ENCODE measurements at places on chromosomes 11 and 22.
A peak's percentile ranks its signal among the peaks of the same experiment; 100 is the strongest.

GRCh38 chr11:133922078-133922870, 34.5 kb downstream of the IGSF9B start:
- DNase-seq: no peak

DNA sequence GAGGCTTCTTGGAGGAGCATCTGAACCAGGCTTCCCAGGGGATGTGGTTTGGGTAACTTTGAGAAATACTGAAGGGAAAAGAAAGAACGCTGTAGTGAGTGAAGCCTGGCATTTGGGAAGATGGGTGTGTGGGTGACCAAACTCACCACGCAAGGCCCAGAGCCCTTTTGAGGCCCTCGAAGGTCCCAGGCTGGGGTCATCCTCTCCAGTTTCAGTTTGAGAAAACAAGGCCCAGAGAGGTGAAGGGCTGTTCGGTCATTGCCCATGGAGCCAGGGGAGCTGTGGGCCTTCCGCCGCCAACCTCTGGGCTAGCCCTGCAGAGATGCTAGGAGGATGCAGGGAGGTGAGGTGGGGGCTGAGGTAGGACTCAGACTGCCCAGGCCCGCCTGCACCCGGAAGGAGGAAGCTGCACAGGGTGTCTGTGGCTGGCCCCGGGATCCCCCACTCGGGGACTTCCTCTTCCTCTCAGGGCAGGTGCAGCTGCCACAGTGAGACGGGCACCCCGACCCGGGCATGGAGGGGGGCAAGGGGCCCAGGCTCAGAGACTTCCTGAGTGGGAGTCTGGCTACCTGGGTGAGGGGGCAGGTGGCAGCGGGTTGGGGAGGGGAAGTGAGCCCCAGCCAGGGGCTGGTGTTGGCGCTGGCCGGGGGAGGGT, at the start of gene CCDC88B:
Gene CCDC88B, plus strand, starts transcription at position 451 of the 655 bp plus-strand sequence. Its CDS starts 63 bp downstream, at position 514.
- DNase-seq: no peak

GRCh38 chr22:45994491-45995404, 17.8 kb upstream of the WNT7B start:
- DNase-seq: peak; percentile 62

DNA sequence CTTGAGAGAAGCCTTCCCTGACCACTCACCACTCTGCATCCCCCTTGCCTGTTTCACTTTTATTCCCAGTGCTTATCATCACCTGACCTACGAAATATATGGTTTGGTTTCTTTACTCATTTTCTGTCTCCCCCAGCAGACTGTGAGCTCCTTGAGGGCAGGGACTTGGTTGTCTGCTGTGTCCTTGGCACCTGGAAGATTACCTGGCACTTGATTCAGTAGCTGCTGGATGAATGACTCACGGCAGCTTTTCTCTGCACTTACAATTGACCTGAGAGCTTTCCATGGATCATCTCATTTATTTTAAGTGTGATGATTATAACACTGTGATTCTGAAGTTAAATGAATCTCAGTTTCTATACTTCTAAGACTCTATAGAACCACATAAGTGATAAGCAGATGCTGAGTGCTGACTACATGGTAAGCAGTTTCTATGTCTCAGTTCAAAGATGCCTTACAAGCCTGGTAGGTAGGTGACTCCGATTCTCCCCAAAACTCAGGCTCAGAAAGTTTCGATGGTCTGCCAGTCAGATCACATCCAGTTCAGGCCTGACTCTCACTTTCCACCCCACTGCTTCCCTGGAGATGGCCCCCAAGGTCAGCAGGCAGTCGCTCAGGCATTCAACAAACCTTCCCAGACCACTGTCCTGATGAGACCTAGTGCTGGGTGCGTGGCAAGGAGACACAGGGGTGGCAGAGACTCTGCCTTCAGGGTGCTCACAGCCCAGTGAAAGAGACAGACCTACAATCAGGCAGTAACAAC, 11.6 kb downstream of the IL2RB start:
- DNase-seq: no peak

GRCh38 chr22:33757041-33757801, 163.1 kb downstream of the LARGE1 start:
- no peak for DNase-seq

- no peak for DNase-seq
Measured at GRCh38 chr11:1871531-1871930, 18.6 kb downstream of the LSP1 start.

- DNase-seq: peak; percentile 68
Measured at GRCh38 chr11:57379732-57380131, 1.2 kb downstream of the PRG3 start.

- no peak for DNase-seq
Measured at GRCh38 chr22:31818481-31819392, 64.9 kb downstream of the DEPDC5 start.

DNA sequence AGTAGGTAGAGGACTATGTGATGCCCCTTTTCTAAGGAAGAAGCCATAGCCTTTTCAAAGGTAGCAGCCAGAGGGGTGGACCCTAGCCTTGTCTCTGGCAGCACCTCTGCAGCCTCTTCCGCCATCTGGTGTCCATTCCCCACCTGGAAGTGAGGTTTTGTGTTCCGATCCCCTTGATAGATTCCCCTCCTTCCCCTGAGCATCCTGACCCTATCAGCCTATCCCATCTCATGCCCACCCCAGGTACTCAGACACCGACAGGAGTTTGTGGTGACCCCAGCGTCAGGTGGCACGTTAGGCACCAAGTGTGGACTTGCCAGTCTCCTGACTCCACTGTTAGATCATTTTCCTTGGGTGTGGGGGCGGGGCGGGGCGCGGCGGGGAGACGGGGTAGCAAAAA, 398 bp upstream of the FAM89B start:
- no peak for DNase-seq

- peak; percentile 88 for DNase-seq
Measured at GRCh38 chr11:73980001-73980961, 2.4 kb downstream of the UCP2 start.

DNA sequence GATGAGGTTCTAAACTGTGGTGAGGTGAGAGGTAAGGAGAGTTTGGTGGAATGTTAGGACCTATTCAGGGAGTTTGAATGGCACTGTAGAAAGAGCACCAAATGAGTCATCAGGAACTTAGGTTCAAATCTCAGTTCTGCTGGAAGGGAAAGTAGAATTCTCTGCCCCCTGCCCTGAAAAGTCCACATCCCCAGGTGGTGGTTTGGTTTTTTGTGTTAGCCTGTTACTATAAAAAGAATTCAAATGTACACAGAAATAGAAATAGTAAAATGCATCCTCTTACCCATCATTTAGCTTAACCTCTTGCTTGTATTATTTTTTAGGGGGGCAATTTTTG, 20.2 kb downstream of the PPFIBP2 start:
- no peak for DNase-seq

DNA sequence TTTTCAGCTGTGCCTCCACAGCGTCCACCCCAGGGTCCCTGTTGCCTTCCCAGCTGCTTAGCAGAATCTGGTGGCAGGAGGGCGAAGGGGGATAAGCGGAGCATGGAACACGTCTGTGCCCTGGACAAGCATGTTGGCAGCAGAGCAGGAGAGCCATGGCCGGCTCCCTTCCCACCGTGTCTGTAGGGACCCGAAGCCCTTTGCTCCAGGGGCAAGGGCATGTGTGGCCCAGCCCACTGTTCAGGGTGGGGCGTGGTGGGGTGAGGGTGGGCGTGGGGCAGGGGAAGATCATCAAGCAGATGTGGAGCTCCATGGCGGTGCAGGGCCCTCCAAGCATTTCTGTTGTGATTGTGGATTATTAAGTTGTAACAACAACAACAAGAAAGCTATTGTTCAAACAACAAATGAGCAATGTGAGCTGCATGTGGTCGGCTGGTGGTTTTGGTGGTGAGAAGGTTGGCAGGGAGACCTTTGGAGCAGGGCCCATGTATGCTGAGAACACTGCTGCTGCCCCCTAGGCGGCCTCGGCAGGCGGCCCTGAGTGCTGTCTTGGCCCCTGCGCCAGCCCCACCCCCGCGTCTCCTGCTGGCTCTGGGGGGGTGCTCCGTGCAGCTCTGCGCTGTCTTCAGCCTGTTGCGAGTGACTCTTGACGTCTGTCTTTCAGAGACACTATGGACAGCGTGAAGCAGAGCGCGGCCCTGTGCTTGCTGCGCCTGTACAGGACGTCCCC, 50.9 kb downstream of the AP2A2 start:
- no peak for DNase-seq

GRCh38 chr11:1217151-1217550, 5.7 kb upstream of the MUC5B start:
- no peak for DNase-seq

DNA sequence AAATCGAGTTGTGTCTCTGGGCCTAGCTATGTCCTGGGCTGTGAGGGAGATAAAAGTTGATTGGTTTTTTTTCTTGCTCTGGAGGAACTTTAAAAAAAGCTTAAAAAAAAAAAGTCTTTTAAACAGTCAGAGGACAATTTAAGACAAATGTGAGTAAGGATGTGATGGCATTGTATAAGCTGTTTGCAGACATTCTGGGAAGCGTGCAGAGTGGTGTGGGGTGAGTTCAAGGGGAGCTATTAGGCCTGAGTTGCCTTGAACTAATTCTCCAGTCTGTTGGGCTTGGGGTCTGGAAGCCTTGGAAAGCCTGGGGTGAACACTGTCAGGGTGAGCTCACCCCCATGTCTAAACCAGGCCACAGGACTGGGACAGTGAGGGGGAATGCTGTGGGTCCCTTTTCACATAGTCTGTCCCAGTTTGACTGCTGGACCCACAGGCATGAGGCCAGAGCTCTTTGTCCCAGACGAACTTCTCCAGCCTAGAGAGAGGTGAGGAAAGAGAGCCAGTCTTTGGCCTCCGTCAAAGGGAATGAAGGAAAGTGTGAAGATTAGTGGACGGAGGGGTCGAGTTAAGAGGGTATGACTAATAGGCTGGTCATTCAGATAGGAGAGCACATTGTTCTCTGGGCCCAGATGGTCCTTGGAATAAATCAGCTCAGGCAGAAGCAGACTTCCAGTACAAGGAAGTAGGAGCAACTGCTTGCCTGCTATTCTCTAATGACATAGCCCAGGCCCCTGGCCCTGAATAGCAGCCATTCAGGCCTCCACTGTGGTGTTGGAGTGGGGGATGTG, 76.4 kb upstream of the NNMT start:
- peak; percentile 62 for DNase-seq

DNA sequence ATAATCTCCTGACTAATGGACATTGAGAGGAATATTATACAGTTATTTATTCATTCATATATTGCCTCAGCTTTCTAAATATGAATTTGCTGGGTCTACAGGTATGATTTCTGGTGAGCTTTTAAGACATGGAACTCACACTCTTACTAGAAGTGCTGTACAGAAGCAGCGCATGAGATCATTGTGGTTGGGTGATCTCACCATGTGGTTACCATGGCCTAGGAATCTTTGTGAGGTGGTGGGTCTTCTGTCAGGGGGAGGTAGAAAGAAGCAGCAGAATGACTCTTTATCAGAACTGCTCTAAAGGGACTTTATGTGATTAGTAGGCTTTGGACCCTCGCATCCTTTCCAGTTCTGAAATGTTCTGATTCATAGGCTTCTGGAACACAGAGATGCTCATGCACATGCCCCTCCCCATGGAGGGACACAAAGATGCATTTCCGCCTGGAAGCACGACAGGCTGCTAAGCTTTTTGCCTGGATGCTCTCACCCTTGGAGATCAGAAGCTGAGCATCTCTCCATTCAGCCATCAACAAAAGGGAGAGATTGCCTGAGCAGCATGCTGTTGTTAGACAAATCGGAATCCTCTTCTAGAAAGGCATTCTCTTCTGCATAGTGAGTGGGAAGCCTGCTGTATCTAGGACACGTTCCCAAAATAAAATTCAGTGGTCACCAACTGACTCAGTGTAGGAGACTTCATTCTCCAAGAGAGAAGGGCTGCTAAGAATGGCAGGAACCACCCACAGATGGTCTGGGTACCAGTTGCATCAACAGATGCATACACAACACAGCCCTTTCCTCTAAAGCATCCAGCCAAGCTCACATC, 51.3 kb downstream of the KIRREL3 start:
- no peak for DNase-seq

DNA sequence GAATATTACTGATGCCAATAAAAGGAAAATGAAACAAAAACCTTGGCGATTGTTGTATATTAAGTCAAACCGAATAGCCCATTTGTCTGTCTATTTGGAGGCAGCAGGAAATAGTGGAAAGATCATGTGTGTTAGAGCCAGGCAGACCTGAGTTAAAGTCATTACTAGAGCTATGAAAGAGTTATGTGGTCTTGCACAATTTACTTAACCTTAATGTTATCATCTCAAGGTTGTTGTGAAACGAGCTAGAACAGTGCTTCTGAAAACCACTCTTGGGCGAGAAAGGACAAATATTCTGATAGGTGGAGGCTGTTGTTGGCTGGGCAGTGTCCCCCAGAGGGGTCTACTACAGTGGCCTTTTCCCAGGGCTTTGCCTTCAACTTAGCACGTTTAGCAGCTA, 60.0 kb upstream of the NUP160 start:
- DNase-seq: no peak

GRCh38 chr11:95729462-95729861, 60.1 kb downstream of the FAM76B start:
- DNase-seq: no peak

DNA sequence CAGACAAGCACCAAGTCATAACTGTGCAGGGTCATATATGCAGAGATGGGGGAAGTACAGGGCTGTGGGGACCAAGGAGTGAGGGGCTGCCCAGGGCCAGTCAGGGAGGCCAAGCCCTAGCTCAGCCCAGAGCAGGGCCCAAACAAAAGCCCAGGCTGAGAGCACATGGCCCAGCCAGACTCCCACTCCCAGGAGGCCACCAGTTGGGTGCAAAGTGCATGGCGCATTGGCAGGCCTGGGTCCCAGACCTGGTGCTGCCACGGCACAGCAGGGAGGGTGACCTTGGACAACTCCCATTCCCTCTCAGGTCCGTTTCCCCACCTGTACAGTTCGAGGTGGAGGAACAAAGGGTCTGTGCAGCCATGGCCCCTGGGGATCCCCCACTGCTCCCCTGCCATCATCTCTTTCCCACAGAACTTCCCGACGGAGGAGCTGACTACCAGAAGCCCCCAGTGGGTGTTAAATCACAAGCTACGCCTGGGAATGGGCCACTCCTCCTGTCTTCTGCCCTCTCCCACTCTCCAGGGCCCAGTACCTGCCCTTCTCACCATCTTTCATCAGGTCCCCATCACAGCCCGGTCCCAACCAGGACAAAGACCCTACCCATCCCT, 608 bp downstream of the NIPSNAP1 start:
- no peak for DNase-seq

GRCh38 chr11:66866511-66866986, 9.7 kb downstream of the LRFN4 start:
- DNase-seq: no peak

- no peak for DNase-seq
Measured at GRCh38 chr11:12169822-12170221, 59.4 kb downstream of the MICAL2 start.
